Activated CD4-positive, alpha-beta T cell treated with anti-CD3 and anti-CD28 coated beads, Interleukin-2, amount 10 ng/mL, durations not matched to agents 24 days and 14 days (primary cell): ENCODE measurements at places on chromosomes 4 and X.

GRCh38 chr4:166045457-166045856 is 172.4 kb downstream of the TLL1 start:
- DNase-seq, result peak; percentile 64

- DNase-seq, result no peak
Measured at GRCh38 chr4:79287718-79288117, 38.1 kb downstream of the NAA11 start.

DNA sequence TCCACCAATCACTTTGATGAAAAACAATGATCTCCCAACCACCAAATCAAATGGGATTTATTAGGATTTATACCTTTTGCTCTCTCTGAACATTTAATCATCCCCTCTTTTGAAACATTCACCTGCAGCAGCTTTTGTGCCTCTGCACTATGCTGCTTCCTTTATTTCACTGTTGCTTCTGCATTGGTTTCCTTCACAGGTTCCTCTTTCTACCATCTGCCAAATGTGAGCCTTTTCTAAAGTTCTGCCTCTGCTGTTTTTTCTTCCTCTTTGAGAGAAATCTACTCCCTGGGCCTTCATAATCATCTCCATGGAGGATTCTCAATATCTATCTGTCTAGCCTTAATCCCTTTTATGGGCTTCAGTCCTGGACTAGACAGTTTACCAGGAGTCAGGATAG is 24.7 kb downstream of the CUL4B start:
- DNase-seq, result no peak

- DNase-seq, result no peak
Measured at GRCh38 chr4:126482311-126482710, 1150.4 kb upstream of the INTU start.

DNA sequence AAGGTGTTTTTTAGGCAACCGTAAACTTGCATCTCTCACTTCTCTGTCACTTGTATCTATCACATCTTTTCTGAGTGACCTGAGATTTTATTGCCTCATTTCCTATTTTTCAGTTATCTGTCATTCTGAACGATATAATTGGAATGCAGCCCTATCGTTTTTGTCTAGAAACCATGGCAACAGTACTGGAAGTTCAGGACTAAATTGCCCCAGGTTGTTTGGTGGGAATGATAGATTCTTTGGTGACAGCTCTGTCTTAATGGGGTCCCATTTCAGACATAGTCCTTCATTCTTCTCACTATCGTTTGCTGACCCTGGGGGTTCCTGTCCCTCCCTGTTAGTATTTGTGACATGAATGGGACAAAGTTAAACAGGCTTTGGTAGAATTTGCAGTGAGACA is 267.7 kb upstream of the GALNT7 start:
- DNase-seq, result no peak

- no peak for DNase-seq
Measured at GRCh38 chr4:26583538-26583864, 383 bp upstream of the TBC1D19 start.
